Epithelial cell of alveolus of lung (primary cell): ENCODE measurements at places on chromosomes 3 and 15. TPM values are rescaled to one million over a fixed set of nuclear protein-coding genes. Genes with fewer than 3 reads are reported as not detected.

IGDCC3 gene
- total RNA-seq: 0.08 TPM in 1 of 2 replicates, not detected in the other

CDCP1 gene
- total RNA-seq: 19.2 and 76.2 TPM in 2 replicates

SOX2 gene
- under 0.01 TPM in 1 of 2 replicates, not detected in the other for total RNA-seq

NRROS gene
- 0.52 TPM in 1 of 2 replicates, not detected in the other for total RNA-seq

DHFR2 gene
- 2.3 and 9.5 TPM in 2 replicates for total RNA-seq

CYP8B1 gene
- not detected in 2 replicates for total RNA-seq

SLC25A36 gene
- total RNA-seq: 30.3 and 72.7 TPM in 2 replicates

DPH6 gene
- 5.5 and 8.3 TPM in 2 replicates for total RNA-seq

SPSB4 gene
- 0.13 TPM in 1 of 2 replicates, not detected in the other for total RNA-seq

NANOGP8 gene
- not detected in 2 replicates for total RNA-seq

SI gene
- not detected in 2 replicates for total RNA-seq

MTFMT gene
- total RNA-seq: 27.8 and 38.9 TPM in 2 replicates

CPLX3 gene
- 0.48 TPM in 1 of 2 replicates, not detected in the other for total RNA-seq

EFHB gene
- total RNA-seq: 1.4 TPM in 1 of 2 replicates, not detected in the other

CNTN6 gene
- under 0.01 TPM in 1 of 2 replicates, not detected in the other for total RNA-seq

PRSS50 gene
- not detected in 2 replicates for total RNA-seq

ERICH6 gene
- 0.48 TPM in 1 of 2 replicates, not detected in the other for total RNA-seq

ADAMTSL3 gene
- 1.3 and 4.2 TPM in 2 replicates for total RNA-seq

KCNAB1 gene
- 0.13 TPM in 1 of 2 replicates, not detected in the other for total RNA-seq

GOLGA8J gene
- total RNA-seq: not detected in 2 replicates

CTXN2 gene
- total RNA-seq: not detected in 2 replicates

SLC38A3 gene
- 0.40 TPM in 1 of 2 replicates, not detected in the other for total RNA-seq

GALNT15 gene
- 1.2 and 16.8 TPM in 2 replicates for total RNA-seq

SCAANT1 gene
- total RNA-seq: not detected in 2 replicates
